Stimulated activated memory B cell treated with anti-CD40 and anti-IgM and Interleukin-4, amounts not matched to agents 10 μg/mL and 1 μg/mL and 100 μg/mL, for 72 hours (primary cell): ENCODE measurements at places on chromosomes 5 and 9.
A peak's percentile ranks its signal among the peaks of the same experiment; 100 is the strongest.

DNA sequence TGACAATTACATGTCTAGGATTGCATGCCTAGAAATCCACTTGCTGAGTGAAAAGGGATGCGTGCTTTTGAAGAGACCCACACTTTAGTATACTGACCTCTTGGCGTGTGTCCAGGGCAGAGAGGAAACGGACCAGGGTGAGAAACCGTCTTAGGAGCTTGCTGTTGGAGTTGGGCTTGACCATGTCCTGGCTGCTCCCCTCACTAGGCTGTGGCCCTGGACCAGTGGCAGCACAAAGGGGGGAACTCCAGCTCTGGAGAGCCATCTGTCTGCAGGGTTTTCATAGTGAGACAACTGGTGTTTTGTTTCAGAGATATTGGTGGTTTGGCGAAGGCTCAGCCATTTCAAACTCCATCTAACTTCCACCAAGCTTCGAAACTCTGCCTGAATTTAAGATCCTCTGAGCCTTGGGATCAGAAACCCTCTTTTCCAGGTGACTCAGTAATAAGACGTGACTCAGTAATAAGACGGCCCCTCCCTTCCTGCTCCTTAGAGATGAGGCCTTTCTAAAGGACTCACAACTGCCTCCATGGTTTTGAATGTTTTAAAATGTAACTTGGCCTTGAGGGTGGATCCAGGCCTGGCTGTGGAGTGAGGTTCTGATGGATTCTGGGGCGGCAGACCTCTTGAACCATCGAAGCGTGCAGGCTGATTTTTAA, 165.8 kb downstream of the MELK start:
- no peak for ATAC-seq

- ATAC-seq, result peak; percentile 79
Measured at GRCh38 chr5:1494780-1495524, 28.8 kb downstream of the LPCAT1 start.

DNA sequence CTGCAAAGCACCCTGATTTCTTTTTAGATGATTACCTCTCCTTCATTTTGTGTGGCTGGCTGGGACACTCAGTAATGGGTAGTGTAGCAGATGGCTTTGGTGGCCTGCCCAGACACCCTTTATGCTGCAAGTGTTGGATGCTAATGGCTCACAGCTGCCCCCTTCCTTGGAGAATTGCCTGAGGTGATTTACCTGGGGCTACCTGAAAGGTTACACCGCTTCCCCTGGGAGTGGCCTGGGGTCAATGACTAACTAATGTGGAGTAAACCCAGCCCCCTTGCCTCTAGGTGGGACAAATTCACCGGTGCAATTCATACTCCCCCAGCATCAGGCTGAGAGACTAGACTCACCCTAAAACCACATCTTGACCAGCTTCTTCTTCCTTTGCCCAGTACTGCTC, 23.5 kb upstream of the HAND1 start:
- no peak for ATAC-seq

GRCh38 chr5:78449103-78449502, 88.7 kb downstream of the SCAMP1 start:
- ATAC-seq, result no peak
